ENCODE measurements at places on chromosomes 5 and 9. TPM values are rescaled to one million over a fixed set of nuclear protein-coding genes. Genes with fewer than 3 reads are reported as not detected.
A peak's percentile ranks its signal among the peaks of the same experiment; 100 is the strongest.

GRCh38 chr9:14780693-14781092 lies 58.2 kb upstream of the CER1 start:
- no peak for DNase-seq

DNA sequence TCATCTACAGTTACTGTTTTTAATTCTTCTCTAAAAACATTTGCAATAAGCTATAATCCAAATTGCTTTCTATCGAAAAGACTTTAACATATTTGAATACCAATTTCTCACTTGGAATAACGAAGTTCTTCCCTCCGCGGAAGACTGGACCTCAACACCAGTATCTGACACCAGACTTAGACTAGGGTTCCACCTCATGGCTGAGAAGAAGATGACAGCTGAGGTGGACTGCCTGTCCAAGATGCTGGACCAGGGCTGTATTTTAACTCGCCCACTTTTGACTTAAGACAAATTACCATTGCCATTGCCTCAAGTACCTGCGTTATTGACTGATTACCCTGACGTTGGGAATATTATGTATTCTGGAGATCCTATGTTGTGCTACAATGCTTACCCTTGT lies 34.1 kb downstream of the ZMAT2 start:
- peak; percentile 46 for DNase-seq

DNA sequence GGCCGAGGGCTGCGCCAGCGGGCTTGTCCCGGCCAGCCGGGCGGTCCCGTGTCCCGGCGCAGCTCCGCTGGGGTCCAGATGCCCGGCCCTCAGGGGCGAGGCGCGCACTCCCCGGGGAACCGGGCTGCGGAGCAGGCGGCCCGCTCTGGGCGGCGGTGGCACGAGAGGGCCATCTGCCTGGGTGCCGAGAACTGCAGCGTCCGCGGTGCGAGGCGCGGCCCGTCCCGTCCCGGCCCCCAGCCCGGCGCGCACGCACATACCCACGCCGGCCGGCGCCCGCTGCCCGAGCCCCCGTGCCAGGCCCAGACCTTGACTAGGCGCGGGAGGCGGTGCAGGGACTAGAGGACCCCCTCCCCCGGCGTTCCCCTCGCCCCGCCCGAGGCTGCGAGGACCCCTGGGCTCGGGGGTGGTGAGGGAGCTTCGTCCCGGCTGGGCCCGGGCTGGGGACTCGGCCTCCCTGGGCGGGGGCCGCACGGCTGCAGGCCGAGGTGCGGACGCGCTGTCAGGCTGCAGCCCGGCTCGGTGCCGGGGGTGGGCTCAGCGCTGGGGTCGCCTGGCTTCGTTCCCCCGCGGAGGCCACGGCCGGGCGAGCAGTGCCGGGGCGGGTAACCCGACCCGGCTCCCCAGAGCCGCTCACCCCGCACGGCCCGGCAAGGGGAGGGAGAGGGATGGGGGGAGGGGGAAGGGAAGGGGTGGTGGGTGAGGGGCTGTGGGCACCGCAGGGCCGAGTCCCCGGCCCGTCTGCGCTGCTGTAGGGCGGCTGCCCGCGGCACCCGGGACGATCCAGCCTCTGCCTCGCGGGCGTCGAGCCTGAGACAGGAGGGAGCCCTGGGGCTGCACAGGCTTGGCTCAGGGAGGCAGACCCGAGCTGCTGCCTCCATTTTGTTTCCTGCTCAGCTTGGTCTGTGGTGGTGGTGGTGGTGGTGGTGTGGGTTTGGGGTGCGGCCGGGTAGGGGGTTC lies 1.2 kb upstream of the NSD1 start:
- DNase-seq = no peak

GRCh38 chr5:40846371-40846770 lies 5.2 kb downstream of the CARD6 start:
- DNase-seq = no peak

LCN2 gene
- not detected for total RNA-seq
